ENCODE measurements at places on chromosomes 3 and 15. TPM values are rescaled to one million over a fixed set of nuclear protein-coding genes. Genes with fewer than 3 reads are reported as not detected.

EPHB1 gene
- total RNA-seq: 0.73 TPM

DNA sequence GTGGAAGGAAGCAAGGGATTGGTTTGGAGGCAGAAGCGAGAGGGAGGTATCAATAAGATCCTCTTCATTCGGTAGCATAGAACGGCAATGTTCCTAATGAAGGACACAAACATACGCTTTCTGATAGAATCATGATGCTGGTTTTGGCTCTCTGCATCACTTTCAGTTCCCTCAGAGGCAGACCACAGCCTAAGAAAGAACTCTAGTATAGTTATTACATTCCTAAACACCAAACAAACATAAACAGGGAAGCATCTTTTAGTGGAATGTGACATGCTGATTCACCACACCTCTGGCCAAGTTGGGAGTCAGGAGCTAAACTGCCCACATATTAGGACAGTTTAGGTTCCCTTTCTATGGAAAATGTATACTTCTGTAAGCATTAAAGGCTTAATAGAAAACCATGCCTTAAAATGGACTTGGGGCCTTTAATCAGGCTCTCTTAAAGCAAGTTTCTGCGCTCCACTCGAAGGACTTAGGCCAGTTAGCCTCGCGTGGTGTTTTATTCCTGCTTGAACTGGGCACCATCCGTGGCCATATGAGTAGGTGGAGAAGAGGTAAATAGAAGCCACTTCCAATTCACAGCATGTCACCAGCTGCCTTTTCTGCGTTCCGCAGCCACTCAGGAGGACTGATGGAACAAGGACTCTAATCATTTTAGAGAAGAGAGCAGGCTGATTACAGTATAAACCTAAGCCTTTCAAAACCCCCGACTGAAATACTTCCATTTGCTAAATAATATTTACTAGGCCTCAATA lies 53.7 kb downstream of the CD47 start:
- H3K27me3 ChIP-seq: no peaks in the 10 kb centered on the region
- no peaks in the 10 kb centered on the region for H3K36me3 ChIP-seq
- H3K4me3 ChIP-seq: no peak overlapping the region
- no peaks in the 10 kb centered on the region for H3K4me1 ChIP-seq
- no peak for DNase-seq

- DNase-seq: no peak
- H3K4me3 ChIP-seq: no peak overlapping the region
- H3K4me1 ChIP-seq: no peaks in the 10 kb centered on the region
- H3K27ac ChIP-seq: no peak overlapping the region
- H3K27me3 ChIP-seq: no peaks in the 10 kb centered on the region
These were observed 38.8 kb upstream of the EIF5A2 start for GRCh38 chr3:170947018-170947769.

DNA sequence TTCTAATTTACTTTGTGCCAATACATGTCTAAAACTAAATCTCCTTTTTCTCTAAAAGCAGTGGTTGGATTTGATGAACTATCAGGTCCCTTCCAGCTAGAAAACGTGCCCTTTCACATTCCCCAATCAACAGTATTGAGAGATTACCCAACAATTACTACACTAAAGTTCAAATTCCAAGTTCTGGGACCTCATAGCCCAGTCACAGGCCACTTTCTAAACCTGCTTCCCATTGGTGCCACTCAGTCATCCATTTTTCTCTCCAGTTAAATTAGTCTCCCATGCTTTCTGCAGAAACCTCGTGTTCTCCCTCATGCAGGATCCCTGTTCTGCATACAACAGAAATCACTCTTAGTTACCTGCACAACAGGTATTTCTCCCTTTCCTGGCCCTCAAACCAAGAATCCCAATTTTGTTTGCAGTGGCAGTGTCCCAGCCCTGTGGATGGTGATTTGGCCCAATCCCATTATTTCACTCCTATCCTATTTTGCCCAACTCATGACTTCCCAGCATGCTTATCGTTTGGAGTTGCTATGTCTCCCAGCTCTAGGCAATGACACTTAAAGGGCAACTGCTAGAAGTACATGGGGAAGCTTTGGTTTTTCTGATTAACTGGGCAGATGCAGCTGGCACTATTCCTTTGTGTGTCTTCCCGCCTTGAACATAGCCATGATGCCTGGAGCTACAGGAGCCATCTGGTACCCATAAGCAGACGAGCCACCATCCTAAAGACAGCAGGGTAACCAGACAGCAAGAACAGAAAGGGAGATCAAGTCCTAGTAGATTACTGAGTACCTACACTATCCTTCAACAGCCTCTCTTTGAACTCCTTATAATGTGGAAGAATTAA lies 224.2 kb downstream of the MINAR1 start:
- peaks cover 66% of the 10 kb centered on the region for H3K27me3 ChIP-seq
- H3K27ac ChIP-seq: no peak overlapping the region
- no peaks in the 10 kb centered on the region for H3K36me3 ChIP-seq
- no peaks in the 10 kb centered on the region for H3K4me1 ChIP-seq

- DNase-seq: no peak
- no peak overlapping the region for H3K27ac ChIP-seq
- no peaks in the 10 kb centered on the region for H3K4me1 ChIP-seq
- H3K4me3 ChIP-seq: no peak overlapping the region
These were observed 127.2 kb upstream of the DPH6 start for GRCh38 chr15:35673093-35673684.

CHRM5 gene
- not detected for total RNA-seq

GPR87 gene
- 1.2 TPM for total RNA-seq

DNA sequence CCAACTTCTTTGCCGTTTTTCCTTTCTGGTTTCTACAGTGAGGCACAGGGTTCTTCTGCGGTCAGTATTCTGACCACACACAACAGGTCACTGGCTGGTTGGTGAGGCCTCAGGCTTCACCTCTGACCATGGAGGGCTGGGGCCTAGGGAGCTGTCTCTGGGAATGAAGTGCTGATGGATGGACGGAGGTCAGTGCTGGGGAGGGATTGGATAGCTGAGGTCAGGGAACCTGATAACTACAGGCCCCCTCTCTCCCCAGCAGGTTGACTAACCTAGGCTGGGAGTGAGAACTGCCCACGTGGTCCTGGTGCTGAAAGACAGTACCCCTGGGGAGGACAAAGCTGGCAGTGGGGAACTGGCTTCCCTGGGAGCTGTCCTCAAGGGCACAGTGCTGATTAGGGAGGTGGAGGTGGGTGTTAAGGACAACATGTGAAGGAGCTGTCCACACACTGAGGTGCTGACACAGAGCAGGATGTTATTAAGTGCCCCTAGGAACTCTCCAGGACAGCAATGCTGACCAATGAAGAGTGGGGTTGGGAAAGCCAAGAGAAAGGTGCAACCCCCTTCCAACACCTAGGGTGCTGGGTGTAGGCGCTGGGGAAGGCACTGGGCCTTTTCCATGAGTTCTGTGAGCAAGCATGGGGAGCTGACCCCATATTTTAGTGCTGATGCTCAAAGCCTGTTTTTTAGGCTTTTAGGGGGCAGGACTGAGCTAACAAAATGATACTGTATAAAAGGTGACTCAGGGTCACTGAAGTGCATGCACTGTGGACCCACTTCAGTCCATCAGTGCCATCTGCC lies 45.2 kb downstream of the ATP2B2 start:
- no peak overlapping the region for H3K27ac ChIP-seq
- H3K36me3 ChIP-seq: no peaks in the 10 kb centered on the region
- H3K4me1 ChIP-seq: no peaks in the 10 kb centered on the region
- H3K27me3 ChIP-seq: peaks cover 83% of the 10 kb centered on the region
- peak; percentile 63 for DNase-seq

DNA sequence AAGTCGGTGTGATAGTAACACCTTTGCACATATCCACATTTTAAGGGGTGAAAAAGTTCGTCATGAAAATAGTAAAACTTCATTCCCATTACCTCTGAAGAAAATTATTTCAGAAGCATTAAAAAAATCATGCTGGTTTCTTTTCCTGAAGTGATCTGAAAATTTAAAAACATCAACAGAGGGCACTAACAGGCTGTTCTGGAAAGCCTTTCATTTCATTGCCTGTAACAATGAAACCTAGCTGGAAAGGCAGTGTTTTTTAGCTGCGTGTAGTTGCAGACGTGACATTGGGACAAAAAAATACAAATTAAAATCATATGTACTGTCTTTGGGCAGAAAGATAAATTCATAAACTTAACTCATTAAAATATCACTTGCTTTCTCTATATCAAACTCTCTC lies 993.8 kb downstream of the GBE1 start:
- H3K4me1 ChIP-seq: no peaks in the 10 kb centered on the region
- no peak overlapping the region for H3K27ac ChIP-seq
- no peaks in the 10 kb centered on the region for H3K27me3 ChIP-seq
- no peak for DNase-seq
- H3K4me3 ChIP-seq: no peak overlapping the region
- peaks cover 6% of the 10 kb centered on the region for H3K36me3 ChIP-seq

GRCh38 chr3:110881069-110881468 lies 190.5 kb upstream of the NECTIN3 start:
- H3K27me3 ChIP-seq: no peaks in the 10 kb centered on the region
- DNase-seq: peak; percentile 27
- no peaks in the 10 kb centered on the region for H3K4me1 ChIP-seq
- no peak overlapping the region for H3K4me3 ChIP-seq
- no peaks in the 10 kb centered on the region for H3K36me3 ChIP-seq

GPD1L gene
- 13.4 TPM for total RNA-seq

GRCh38 chr3:192505731-192506130 lies 221.6 kb downstream of the FGF12 start:
- H3K4me3 ChIP-seq: no peak overlapping the region
- H3K4me1 ChIP-seq: no peaks in the 10 kb centered on the region
- H3K27ac ChIP-seq: no peak overlapping the region
- DNase-seq: no peak

TRANK1 gene
- total RNA-seq: 10.3 TPM

DNA sequence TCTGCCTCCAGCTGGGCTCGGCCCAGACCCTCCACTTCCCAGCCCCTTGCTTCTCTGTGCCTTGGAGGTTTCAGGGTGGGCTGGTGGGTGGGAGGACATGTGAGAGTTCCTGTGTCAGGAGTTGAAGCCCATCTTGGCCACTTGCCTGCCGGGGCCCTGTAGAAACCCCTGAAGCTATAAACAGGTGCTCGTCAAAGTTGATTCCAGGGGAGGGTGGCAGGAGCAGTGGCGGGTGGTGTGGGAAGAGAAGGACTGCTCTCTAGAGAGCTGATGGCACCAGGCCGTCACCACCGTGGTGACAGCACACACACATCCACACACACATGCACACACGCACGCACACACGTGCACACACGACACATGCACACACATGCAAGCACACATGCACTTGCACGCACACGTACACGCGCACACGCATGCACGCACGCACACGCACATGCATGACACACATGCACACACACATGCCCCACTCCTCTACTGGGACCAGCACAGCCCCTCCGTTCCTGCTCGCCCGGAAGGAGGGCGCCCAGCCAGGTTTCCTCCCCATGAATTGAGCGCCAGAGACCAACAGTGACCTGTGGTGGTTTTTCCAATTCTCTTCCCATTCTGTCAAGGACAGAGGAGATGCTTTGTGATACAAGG lies 56.3 kb upstream of the CGNL1 start:
- H3K36me3 ChIP-seq: no peaks in the 10 kb centered on the region
- no peak overlapping the region for H3K4me3 ChIP-seq
- H3K27me3 ChIP-seq: no peaks in the 10 kb centered on the region
- peaks cover 8% of the 10 kb centered on the region for H3K4me1 ChIP-seq
- DNase-seq: no peak
- no peak overlapping the region for H3K27ac ChIP-seq

- no peak overlapping the region for H3K4me3 ChIP-seq
- no peak for DNase-seq
- no peaks in the 10 kb centered on the region for H3K36me3 ChIP-seq
- no peak overlapping the region for H3K27ac ChIP-seq
These were observed 297.4 kb downstream of the PLCL2 start for GRCh38 chr3:17182166-17182565.

- no peak overlapping the region for H3K27ac ChIP-seq
- no peak for DNase-seq
- H3K27me3 ChIP-seq: no peaks in the 10 kb centered on the region
- H3K4me3 ChIP-seq: no peak overlapping the region
- peaks cover 17% of the 10 kb centered on the region for H3K4me1 ChIP-seq
- H3K36me3 ChIP-seq: no peaks in the 10 kb centered on the region
These were observed 60.7 kb upstream of the HEG1 start for GRCh38 chr3:125116311-125117080.

- H3K27ac ChIP-seq: no peak overlapping the region
- H3K4me3 ChIP-seq: no peak overlapping the region
- no peak for DNase-seq
- no peaks in the 10 kb centered on the region for H3K4me1 ChIP-seq
These were observed 143.3 kb upstream of the GMNC start for GRCh38 chr3:191005790-191006189.

- no peak overlapping the region for H3K27ac ChIP-seq
- DNase-seq: no peak
- H3K36me3 ChIP-seq: no peaks in the 10 kb centered on the region
- peaks cover 83% of the 10 kb centered on the region for H3K27me3 ChIP-seq
- no peak overlapping the region for H3K4me3 ChIP-seq
These were observed 7.8 kb downstream of the LINGO1 start for GRCh38 chr15:77624868-77625267.

GRCh38 chr3:172189987-172190603 lies 150.7 kb downstream of the FNDC3B start:
- H3K4me1 ChIP-seq: peaks cover 60% of the 10 kb centered on the region
- DNase-seq: no peak
- H3K36me3 ChIP-seq: peaks cover 81% of the 10 kb centered on the region
- H3K4me3 ChIP-seq: no peak overlapping the region
- H3K27me3 ChIP-seq: no peaks in the 10 kb centered on the region

GRCh38 chr15:38414357-38414756 lies 39.6 kb upstream of the FAM98B start:
- H3K27ac ChIP-seq: no peak overlapping the region
- no peaks in the 10 kb centered on the region for H3K4me1 ChIP-seq
- peak; percentile 55 for DNase-seq
- H3K4me3 ChIP-seq: no peak overlapping the region
- H3K27me3 ChIP-seq: peaks cover 30% of the 10 kb centered on the region
- no peaks in the 10 kb centered on the region for H3K36me3 ChIP-seq

ADGRG7 gene
- 1.4 TPM for total RNA-seq

GRCh38 chr3:37945156-37945806 lies 45.3 kb upstream of the VILL start:
- H3K36me3 ChIP-seq: peaks cover 11% of the 10 kb centered on the region
- peak overlapping the region; percentile 73 for H3K27ac ChIP-seq
- no peaks in the 10 kb centered on the region for H3K27me3 ChIP-seq
- peaks cover 64% of the 10 kb centered on the region for H3K4me1 ChIP-seq

ISL2 gene
- 7.6 TPM for total RNA-seq

SLC9C1 gene
- not detected for total RNA-seq

PLSCR2 gene
- 2.9 TPM for total RNA-seq

- no peak overlapping the region for H3K27ac ChIP-seq
- H3K4me1 ChIP-seq: peaks cover 9% of the 10 kb centered on the region
- DNase-seq: no peak
- H3K4me3 ChIP-seq: no peak overlapping the region
These were observed 317.7 kb upstream of the ONECUT1 start for GRCh38 chr15:53107855-53108254.

TERC gene
- 4.7 TPM for total RNA-seq

Data from Calu3 (cell line).